ENCODE measurements at places on chromosomes 5 and 9.

DNA sequence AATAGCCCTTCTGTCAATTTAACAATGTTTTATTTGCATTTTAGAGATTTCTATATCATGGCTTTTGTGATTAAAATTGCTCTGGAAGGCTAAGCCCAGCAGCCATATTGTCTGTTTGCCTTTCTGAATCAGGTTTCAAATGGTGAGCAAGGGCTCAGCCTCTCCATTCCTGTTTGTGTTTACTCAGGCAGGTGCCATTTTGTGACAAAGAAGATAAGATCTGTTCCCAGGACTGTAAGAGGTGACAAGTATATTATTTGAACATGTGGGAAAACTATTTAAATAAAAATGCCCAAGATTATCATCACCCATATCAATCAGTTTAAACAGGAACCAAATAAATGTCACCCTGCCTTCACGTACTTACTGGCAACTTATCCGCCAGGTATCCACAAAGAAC lies 641.3 kb upstream of the KLF4 start:
- no peak for DNase-seq

GRCh38 chr5:161311146-161311708 lies 235.3 kb downstream of the GABRB2 start:
- no peak for DNase-seq

DNA sequence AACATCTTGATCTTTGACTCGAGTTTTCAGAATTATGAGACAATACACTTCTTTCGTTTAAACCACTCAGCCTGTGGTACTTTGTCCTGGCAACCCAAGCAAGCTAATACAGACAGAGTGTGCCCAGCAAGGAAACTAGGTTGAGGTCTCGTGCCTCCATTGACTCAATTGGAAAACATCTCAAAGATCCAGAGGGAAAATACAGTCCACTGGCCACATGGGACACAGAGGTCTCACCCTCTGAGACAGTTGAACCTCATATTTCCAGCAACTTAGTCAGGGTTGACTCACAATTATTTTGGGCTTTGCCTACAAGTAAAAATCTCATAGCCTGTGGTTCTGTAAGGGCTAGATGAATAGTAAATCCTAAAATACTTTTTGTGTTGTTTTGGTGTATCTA lies 631.5 kb downstream of the MTRR start:
- DNase-seq: no peak

- DNase-seq: no peak
Observed at GRCh38 chr5:143188083-143188482, 215.4 kb downstream of the NR3C1 start.

GRCh38 chr9:5326893-5327548 lies 12.7 kb downstream of the RLN1 start:
- no peak for DNase-seq

- DNase-seq: no peak
Observed at GRCh38 chr9:6944896-6945295, 187.1 kb downstream of the KDM4C start.

- no peak for DNase-seq
Observed at GRCh38 chr5:4847766-4848165, 292.4 kb upstream of the ADAMTS16 start.

- no peak for DNase-seq
Observed at GRCh38 chr5:161572914-161573313, 26.4 kb upstream of the GABRB2 start.

GRCh38 chr5:169442913-169443784 lies 140.4 kb upstream of the SPDL1 start:
- DNase-seq: no peak

- DNase-seq: no peak
Observed at GRCh38 chr5:95835682-95836385, 13.3 kb upstream of the GLRX start.

- DNase-seq: no peak
Observed at GRCh38 chr5:54083851-54084250, 226.5 kb downstream of the ARL15 start.

GRCh38 chr5:72599519-72600370 lies 92.5 kb upstream of the ZNF366 start:
- no peak for DNase-seq

GRCh38 chr9:85432599-85432998 lies 309.2 kb downstream of the AGTPBP1 start:
- no peak for DNase-seq

DNA sequence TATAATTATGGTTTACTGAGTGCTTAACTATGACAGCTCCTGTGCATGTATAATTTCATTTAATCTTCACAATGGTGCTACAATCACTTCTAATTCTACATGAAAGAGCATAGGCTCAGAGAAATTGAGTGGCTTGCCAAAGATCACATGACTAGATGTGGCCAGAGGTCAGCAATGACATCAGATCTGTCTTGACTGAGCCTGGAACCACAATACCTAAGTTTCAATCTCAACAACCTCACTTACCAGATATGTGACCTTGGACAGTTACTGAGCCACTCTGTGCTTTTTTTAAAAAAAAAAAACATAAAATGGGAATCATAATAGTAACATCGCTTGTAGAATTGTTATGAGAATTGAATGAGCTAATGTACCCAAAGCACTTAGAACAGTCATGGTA lies 130.7 kb downstream of the TRIM32 start:
- no peak for DNase-seq

- DNase-seq: no peak
Observed at GRCh38 chr9:87824216-87824875, 58.3 kb upstream of the SPATA31E1 start.

- no peak for DNase-seq
Observed at GRCh38 chr9:88034964-88035363, 60.6 kb upstream of the CDK20 start.

GRCh38 chr5:111385970-111386831 lies 126.1 kb downstream of the STARD4 start:
- no peak for DNase-seq

DNA sequence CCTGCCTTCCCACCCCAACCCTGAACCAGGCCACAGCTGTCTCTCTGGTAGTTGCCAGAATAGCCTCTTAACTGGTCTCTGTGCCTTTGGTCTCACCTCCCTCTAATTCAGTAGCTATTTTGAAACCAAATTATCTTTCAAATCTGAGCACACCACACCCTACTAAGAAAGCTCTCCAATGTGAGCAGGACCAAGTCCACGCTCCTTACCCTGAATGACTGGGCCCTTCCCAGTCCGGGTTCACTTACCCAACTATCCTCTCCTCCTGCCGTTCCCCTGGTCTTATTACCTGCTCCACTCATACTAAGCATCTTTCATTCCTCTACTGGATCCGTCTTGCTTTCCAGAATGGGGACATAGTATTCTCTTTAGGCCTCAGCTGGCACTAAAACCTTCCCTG lies 16.8 kb downstream of the ANKH start:
- DNase-seq: no peak

- no peak for DNase-seq
Observed at GRCh38 chr9:87193925-87194868, 246.9 kb upstream of the GAS1 start.

GRCh38 chr5:107389130-107389774 lies 281.5 kb downstream of the EFNA5 start:
- no peak for DNase-seq

DNA sequence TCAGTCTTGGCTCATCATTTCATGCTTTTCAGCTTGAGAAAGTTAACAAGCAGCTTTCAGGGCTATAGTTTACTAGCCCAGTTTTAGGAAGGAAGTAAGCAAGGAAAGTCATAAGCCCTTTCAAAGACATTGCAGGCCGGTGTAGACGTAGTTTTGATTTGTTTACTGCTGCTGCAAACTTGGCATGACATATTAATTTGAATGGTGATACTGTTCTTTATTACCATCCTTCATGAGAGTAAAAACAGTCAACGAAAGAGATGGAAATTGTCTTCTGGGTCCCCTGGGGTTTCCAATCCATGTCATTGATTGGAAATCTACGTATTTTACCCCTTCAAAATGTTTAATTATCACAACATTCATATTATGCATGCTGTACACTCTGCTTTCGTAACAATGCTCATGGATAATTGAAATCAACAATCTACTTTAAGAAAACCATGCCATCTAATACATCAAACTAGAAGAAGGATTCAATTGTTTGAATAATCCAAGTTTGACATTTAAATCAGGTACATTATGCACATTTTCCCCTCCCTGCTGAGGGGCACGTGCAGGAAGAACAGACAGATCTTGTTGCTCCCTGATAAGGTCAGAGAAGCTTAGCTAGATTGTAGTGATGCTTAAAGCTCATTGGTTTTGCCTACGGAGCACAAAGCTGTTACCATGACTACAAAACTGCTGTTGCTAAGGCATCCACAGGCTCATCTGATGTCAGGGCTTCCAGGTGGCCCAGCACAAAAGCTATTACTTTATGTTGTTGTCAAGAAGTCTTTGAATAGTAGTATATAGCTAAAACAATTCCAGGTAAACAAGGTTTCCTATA lies 139.9 kb upstream of the PRLR start:
- no peak for DNase-seq

- DNase-seq: no peak
Observed at GRCh38 chr5:147045290-147045689, 166.7 kb upstream of the PPP2R2B start.

- DNase-seq: no peak
Observed at GRCh38 chr9:126203313-126203712, 123.3 kb upstream of the MVB12B start.

DNA sequence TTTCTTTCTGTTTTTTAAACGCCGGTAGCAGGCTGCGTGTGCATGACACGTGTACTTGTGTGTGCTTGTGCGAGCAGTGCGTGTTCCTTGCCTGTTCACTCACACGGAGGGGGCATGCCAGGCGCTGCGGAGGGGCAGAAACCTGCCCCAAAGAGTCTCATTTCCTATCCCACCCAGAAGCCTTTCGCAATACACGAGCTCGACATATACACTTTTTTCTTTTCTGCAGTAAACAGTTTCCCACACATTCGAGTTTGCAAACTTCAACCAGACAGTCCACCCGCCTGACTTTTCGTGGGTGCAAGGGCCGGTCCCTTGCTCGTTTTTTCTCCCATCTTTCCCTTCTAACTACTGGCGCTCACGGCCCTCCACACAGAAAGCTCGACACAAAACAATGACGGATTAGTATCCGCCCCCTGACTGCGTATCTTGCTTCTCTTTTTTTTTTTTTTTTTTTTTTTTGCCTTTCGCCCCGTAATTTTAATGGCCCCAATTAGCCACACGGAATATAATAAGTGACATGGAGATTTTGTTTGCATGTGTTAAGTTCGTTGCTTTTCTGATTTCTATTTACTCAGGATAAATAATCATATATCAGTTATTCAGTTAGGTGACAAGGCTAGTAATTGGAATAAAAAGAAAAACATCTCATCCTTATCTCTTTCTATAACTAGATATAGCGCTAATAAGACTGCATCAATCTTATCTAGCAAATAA lies 5.3 kb upstream of the OTP start:
- no peak for DNase-seq

- DNase-seq: peak; percentile 5
Observed at GRCh38 chr5:50727149-50727496, 60.7 kb downstream of the PARP8 start.

- no peak for DNase-seq
Observed at GRCh38 chr9:98866435-98867102, 59.1 kb downstream of the GALNT12 start.
